ENCODE measurements at places on chromosomes 3 and 15.

- DNase-seq: no peak
Observed at GRCh38 chr3:48678566-48679380, 6.9 kb downstream of the NCKIPSD start.

DNA sequence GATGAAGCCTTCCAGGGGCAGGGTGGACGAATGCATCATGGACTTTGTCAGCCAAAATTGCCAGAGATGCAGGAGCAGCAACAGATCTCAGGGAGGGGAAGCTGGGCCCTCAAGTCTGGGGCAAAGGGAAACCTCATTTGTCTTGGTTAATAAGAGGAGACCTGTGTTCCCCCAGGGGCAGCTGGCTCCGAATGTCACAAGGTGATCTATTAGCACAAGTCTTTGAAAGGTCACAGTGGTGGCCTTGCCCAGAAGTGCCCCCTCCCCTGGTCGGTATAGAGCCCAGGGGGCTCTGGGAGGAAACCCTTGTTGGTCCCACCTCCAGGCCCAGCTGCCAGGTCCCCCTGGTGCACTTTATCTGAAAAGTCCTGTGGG, 46.2 kb downstream of the ABTB1 start:
- no peak for DNase-seq

DNA sequence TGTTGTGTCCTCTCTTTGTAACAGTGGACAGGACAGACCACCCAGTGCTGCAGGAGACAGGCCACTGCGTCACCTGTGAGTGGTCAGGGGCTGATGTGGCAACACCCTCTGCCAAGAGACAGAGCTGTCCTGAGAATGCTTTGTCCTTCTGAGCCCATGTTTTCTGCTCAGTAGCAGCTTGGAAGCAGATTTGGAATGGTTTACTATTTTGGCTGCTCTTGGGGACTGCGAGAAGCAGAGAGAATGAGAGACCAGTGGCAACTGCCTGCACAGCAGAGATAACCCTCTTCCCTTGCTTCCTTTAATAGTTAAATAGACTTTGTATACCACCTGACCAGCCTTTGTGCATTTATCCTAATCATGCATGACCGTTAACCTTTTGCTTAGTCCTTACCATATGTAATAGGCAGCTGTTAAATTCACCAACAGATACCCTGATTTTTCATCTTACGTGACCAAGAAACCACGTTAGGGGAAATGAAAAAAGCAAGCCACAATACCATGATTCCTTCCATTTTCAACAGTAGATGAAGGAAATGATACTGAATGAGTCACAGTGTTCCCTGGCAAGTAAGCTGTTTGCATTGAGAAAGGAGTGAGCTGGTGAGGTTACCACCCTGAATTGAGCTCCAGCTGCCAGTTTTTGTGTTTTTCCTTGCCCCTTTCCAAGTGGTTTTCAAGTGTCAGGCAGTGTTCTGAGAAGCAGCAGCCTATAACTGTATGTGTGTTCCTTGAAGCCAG, 35.5 kb downstream of the B3GALNT1 start:
- DNase-seq: peak; percentile 41

DNA sequence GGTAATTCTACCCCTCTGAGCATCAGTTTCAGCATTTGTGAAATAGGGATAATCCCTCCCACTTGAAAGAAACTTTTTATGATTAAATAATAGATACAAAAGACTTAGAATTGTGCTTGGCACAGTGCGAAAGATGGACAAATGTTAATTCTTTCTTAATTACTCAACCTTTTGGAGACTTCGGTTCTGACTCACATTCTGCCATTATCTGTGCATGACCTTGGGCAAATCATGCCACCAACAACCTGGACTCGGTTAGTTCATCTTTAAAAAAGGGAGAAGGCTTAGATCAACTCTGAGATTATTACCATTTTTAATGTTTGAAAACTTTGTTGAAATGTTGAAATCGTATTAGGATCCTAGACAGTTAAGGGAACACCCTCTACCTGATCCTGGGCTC, 40.6 kb upstream of the POLR2M start:
- no peak for DNase-seq

DNA sequence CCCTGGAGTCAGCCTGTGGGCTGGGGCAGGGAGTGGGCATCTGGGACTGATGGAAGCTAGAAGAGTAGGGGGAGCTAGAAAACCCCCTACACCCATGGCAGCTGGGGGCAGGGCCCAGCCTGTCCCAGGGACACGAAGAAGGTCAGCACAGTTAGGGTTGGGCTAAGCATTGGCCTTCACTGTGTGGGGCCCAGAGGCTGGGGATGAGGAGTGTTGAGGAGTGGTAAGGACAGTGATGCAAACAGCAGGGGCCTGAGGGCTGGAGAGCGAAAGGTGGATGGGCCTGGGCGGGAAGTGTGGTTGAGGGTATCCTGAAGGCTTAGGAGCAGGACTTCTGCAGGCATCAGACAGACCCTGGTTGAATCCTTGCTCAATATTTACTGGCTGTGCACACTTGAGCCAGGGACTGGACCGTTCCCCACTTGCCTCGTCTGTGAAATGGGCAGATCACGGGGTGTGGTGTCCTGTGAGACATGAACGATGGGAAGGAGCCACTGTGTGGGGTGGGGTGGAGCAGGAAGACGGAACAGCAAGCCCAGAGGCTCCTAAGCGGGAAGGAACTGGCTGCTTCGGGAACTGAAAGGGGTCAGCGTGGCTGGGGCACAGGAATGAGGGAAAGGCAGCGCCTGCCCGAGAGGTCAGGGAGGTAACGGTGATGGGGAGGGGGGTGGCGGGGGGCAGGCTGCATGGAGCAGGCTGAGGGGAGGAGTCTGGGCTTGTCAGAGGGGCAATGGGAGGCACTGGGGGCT, 7.3 kb downstream of the PRKCD start:
- DNase-seq: no peak

DNA sequence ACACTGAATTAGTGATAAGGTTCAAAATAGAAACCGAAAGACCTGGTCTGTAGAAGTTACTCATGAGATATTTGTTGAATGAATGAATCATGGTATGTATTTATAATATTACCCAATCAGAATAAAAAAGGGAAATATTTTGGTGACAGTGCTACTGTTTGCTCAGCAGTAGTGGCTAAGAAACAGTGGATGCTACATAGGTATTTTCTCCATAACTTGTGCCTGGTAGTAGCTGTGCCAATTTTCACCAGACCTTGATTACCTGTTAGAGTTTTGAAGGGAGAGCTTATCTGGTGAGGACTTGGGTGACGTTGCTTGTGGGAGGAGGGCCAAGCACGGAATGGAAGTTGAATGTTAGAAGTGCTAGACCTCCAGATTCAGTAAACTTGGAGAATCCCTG, 14.3 kb downstream of the LIMD1 start:
- no peak for DNase-seq

GRCh38 chr3:67529337-67529736, 125.1 kb downstream of the SUCLG2 start:
- no peak for DNase-seq

DNA sequence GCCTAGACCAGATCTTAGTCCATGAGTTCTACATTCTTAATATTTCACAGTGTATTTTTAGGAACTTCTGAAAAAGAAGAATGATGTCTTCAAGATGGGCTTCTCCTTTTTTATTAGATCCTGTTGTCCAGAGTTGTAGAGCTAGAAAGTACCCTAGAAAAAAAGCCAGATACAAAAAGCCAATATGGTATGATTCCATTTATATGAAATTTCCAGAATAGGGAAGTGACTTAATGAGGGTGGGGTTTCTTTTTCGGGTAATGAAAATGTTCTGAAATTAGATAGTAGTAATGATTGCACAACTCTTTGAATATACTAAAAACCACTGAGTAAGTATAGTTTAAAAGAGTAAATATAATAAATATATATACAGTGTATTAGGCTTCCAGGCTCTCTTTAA, 116.9 kb downstream of the NFKBIZ start:
- DNase-seq: no peak

DNA sequence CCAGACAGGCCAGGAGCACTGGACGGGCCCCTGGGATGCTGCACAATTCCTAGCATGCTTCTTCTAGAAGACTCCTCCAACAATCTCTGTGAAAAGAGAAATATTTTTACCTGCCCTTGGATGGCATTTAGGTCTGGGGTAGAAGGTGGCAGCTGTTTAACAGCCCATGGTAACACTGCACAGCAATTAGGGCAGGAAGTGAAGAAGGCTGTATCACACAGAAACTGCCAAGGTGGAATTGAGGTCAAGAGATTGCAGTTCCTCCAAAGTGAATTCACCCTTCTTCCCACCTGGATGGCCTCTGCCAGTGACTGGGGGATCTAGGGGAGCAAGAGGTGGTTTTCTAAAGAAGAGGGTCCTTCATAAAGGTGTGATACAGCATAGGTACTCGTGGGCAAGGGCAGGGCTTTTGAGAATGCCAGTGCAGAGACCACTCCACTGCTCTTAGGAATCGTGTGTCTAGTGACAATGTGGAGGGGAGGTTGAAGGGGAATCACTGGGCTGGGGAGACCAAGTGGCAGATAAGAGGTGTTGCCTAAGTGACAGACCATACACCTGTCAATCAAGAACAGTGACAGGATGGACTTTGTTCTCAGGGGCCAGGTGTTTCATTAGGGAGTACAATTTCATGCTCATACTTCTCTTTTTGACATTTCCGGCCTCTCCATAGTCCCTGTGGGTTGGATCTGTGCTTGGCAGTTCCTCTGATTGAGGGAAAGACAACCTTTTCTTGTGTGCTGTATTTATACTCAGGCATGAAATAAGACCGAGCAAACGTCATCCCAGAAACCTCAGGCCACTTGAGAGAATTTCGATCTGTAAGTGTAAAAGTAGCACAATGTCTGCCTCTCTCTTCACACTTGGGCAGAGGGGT, 83.5 kb upstream of the BCL6 start:
- DNase-seq: no peak

DNA sequence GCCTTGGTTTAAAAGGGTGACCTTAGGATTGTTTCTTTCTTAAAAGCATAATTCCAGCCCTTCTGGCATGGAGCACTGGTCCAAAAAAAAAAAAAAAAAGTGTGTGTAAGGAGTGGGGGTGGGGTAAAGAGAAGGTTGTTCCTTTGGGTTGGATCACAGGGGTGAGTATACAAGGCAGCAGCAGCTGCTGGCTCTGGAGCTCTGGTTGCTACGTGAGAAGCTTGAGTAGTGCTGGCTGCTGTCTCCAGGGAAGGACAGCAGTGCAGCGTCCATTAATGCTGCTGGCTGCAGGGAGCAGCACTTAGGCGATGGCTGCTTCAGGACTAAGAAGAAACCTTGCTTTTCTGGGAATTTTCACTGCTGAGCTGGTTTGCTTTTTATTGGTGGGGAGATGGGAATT, 2.3 kb downstream of the SETD5 start:
- DNase-seq: peak; percentile 76

- DNase-seq: peak; percentile 43
Observed at GRCh38 chr3:99920481-99921376, 103.1 kb downstream of the CMSS1 start.

DNA sequence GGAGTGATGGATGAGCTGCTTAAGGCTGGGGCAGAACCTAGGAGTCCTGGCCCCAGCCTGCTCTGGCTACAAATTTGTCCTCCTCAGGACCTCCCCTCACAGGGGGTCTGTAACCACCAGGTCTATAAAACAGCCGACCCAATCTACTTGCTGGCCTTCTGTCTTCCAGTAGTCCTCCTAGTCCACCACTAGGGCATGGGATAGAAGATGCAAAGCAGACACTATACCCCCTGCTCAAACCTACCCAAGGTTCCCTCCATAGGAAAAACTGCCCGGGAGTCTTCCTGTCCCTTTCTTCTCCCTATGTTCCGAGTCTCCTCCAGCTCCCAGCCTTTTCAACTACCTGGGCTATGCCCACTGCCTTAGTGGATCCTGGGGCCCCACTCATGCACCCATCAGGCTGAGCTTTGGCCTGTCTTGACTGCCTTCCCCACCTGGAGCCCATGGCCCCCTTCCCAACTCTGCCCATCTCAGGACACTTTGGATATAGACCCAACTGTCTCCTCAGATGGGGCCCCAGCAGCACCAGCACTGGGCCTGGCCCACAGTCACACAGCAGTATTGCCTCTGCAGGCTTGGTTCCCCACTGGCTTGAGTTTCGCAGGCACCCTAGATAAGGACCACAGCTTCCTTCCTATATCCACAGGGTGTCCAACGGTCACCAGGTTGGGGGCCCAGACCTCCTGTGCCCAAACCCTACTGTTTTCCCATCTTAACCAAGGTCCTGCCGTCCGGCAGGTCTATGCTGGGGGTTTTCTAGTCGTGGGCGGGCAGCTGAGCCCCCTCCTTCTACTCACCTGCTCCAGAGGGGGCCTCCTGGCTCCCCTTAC, 1.1 kb downstream of the HYAL3 start:
- DNase-seq: peak; percentile 46

GRCh38 chr3:66198437-66199088, 22.2 kb upstream of the SLC25A26 start:
- no peak for DNase-seq

- DNase-seq: no peak
Observed at GRCh38 chr3:44942202-44942921, 33.6 kb downstream of the ZDHHC3 start.

- DNase-seq: no peak
Observed at GRCh38 chr3:157098121-157098822, 61.7 kb downstream of the CCNL1 start.

DNA sequence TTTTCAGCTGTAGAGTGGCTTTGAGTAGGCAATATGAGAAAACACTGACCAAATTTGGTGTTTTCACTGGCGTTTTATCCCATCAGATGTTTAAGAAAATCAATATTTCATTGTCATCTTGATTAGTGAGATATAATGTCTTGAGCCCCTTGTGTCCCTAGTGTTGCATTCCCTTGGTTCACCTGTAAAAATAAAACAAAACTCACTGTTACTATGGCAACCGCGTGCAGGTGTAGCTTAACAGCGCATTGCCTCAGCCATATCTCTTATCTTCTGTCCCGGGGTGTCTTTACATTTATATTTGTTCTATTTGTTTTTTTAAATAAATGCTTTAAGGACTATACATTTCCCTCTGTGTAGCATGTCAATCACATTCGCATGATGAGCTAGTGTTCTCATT, 551.6 kb downstream of the ZIC1 start:
- DNase-seq: no peak

DNA sequence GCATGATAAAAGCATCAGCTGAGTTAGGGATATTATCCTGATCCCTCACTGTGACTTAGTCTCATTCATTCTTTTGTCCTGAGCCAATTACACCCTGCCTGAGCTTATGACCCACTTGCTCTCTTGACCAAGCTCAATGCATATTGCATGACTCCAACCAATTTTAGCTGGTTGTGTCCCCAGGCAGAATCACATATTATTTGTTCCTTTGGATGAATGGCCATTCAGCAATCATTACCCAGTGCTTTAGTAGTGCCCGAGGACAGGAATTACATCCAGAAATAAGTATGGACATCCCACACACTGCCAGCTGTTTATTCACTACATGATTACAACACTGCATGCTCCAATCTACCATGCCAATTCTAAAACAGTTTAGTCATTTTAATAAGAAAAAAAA, 322.5 kb downstream of the ZBBX start:
- DNase-seq: no peak
